ENCODE measurements at places on chromosomes 13 and 19. TPM values are rescaled to one million over a fixed set of nuclear protein-coding genes. Genes with fewer than 3 reads are reported as not detected.

- no peak for DNase-seq
Measured at GRCh38 chr19:18100710-18101109, 3.1 kb downstream of the MAST3 start.

GRCh38 chr19:22286151-22286810 lies at the start of gene ZNF729:
Gene ZNF729, plus strand, starts transcription at chr19:22286441. Its CDS starts 85 bp downstream, at chr19:22286526.
- DNase-seq, result no peak

GRCh38 chr13:72839831-72840426 lies 58.0 kb downstream of the PIBF1 start:
- DNase-seq, result peak; percentile 65

GADD45B gene
- total RNA-seq, result 191 TPM

FBXO17 gene
- 18.0 TPM for total RNA-seq

GRCh38 chr13:67308004-67308772 lies 78.1 kb upstream of the PCDH9 start:
- DNase-seq, result no peak

DNA sequence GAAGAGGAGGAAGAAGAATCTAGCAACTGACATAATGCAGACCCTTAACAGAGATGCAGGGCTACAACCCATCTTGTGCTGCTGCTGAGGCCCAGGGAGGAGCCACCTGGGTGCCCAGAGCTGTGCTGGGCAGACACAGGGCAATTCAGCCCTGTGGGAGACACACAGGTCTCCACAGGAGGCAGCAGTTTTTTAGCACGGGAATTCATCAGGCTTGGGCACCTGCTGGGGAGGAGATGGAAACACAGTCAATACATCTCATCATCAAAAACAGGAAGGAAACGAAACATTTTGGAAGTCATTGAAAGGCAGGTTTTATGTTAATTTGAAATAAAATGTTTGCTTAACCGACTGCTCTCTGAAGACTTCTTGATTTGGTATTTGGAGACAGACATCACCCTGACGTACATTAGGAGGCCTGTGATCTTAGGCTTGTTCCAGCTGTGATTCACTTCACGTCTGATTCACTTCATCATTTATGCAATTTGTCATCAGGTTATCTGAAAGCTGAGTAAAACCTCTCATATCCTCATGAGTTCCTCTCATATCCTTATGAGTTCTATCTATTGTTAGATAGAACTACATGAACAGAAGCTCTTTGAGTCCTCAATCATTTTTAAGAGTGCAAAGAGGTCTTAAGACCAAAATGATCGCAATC lies 77.4 kb downstream of the CYSLTR2 start:
- DNase-seq, result no peak

DNA sequence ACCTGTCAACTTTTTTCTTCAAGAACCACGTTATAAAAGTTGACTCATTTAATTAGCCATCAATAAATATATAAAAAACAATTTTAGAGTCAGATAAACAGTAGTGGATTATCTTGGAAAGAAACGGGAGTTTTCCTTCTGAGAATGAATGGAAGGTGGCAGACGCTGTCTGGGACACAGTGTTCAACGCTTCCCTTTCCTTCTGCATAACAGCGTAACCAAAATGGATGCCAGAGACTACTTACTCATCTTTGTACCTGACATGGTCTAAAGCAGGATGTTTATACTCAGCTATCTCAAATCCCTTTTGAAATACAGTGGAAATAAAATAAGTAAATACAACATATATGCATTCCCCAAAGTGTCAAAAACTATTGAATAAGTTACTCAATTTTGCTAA lies 195.2 kb downstream of the LHFPL6 start:
- no peak for DNase-seq

- DNase-seq, result no peak
Measured at GRCh38 chr13:110012102-110012739, 225.8 kb upstream of the IRS2 start.

- DNase-seq, result no peak
Measured at GRCh38 chr13:44437356-44438233, 64.0 kb downstream of the SERP2 start.

GRCh38 chr13:26485786-26486185 lies 71.7 kb upstream of the WASF3 start:
- no peak for DNase-seq

SHC2 gene
- 72.8 TPM for total RNA-seq

DNA sequence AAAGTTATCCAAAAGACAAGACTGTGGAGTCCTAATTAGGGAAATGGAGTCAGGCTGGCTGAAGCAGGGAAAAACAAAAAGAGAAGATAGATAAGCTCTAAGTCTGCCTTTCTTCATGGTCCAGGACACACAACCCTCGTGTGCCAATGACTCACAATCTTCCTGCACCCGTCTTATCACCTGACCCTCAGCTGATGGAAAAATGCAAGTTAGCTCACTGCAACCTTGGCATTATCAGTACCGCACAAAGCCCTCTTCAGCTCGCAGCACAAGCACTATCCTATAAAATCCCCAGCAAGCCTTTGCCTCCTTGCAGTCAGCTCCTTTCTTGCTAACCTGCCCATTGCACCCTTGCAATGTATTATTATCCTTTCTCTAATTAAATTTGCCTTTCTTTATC lies 4.3 kb downstream of the OR7A5 start:
- DNase-seq, result no peak

CGB2 gene
- total RNA-seq, result not detected

- no peak for DNase-seq
Measured at GRCh38 chr13:64457976-64458375, 2772.2 kb downstream of the PCDH9 start.

DNA sequence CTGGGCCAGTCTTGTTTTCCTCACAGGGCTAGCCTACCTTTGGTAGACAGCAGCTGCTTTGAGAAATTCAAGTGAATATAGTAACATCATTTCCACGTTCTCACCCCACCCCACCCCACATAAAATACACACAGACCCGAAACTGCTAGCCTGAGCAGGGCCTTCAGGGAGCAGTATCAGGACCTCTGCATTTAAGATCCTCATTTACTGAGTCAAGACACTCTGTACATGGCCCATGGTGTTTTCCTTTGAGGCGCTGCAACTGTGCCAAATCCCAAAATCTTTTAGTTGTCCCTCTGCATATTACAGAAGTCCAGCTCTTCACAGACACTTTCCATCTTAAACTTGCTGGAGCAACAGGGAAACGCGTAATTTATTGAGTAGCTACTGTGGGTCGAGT lies 43.0 kb downstream of the ESD start:
- no peak for DNase-seq

DNA sequence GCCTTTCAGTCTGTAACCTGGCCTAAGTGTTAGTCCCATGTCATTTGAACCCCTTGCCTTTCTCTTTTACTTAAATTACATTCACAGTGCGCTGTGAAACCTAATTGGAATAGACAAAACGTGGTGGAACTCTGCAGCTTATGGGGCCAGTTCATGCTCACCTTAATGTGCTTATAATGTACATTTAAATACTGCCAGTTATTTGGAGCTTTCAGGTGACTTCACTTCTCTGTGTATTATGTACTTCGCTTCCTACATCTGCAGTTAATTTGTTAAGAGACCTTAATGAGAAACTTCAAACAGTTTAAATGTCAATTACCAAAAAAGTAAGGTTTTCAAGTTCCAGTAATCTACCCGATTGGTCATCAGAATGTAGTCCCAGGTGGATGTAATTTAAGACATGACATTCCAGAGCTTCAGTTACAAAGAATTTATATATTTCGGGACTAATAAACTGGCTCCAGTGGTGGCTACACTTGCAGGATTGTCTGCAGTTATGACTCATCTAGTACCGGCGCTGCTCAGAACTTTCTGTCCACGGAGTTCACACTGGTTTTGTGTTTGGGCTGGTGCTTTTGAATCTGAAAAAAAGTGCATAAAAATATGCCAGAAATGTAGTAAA lies 125.3 kb downstream of the TM9SF2 start:
- no peak for DNase-seq

- DNase-seq, result no peak
Measured at GRCh38 chr19:6065685-6066374, 44.5 kb downstream of the RFX2 start.

TUBA3C gene
- 0.94 TPM for total RNA-seq

- DNase-seq, result no peak
Measured at GRCh38 chr13:98200211-98200878, 23.3 kb upstream of the RNF113B start.

DNA sequence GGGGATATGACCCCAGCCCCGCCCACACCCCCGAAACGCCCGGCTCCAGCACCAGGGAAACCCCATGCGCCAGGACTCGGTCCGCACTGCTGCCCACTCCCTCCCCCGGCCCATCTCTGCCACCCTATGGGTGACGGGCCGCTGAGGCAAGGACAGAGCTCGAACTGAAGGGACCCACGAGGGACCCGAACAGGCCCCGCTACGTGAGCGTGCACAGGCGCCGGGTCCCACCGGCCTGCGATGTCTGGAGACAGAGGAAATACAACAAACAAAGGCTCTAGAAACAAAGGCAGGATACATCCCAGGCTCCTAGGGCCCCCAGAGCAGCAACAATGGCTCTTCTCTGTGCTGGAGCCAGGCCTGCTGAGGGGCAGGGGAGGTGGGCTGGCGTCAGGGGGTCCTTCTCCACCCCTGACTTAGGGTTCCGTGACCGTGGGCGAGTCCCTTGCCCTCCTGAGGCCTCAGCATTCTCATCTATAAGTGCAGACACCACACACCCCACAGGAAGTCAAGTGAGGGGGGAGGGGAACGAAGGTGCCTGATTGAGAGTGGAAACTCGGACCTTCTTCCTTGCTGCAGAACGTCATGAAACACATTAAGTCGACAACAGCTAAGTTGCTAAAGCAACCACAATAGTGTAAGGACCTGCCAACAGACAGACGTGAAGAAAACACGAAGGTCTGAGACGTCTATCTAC lies 3.1 kb downstream of the ABHD17A start:
- no peak for DNase-seq

DNA sequence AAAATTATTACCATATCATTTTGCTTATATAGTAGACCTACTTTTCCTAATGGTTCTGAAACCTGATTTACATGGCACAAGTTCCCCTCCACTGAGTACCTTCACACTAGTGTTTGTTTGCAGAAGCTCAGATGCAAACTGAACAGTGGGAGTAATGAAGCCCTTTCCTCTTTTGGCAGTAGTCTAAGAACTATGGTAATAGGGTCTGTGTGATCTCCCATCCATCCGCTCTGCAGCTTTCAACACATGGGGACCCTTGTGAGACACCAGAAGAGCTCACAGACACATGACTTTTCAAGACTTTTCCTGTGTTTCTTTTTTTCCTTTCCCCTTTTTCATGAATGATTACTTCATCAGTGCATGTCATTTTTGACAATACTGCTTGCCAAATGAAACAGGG lies 336.0 kb downstream of the ATP8A2 start:
- DNase-seq, result no peak

DNA sequence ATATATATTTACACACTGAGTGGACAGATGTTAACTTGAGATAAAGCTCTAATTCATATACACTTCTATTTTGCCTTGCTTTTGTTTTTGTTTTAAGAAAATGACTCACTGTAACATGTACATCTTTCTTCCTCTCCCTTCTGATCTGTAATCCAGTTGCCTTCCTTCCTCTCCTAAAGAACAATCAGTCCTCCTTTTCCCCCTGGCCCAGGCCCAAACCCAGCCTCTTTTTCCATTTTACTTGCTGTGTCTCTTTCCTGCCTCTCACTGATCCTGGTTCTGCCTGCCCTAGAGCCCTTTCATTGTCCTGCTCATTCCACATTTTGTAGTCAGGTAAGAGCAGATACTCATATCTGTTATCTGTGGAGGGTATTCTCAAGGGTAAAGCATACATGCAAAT lies 50.8 kb downstream of the ZAR1L start:
- peak; percentile 34 for DNase-seq

GNG7 gene
- 4.5 TPM for total RNA-seq

GRCh38 chr13:38755793-38756192 lies 68.9 kb downstream of the FREM2 start:
- DNase-seq, result no peak

DNA sequence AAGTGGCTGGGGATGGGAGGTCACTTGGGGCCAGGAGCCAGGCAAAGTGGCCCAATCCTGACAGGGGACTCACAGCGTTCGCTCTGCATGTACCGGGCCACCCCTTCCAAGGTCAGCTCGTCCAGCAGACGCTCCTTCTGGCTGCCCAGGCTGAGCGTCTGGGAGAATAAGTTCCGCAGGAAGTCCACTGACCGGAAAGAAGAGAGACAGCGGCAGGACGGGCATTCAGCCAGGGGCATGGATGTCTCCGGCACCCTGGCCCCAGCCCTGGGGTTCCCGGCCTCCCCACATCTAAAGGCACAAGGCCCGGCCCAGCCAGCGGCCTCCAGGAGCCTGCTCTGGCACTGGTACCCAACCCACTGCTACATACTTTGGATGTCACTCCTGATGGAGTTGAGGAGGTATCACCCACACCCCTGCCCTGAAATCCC lies 6.1 kb downstream of the SIRT2 start:
- DNase-seq, result peak; percentile 83

- DNase-seq, result no peak
Measured at GRCh38 chr13:112837371-112838037, 131.5 kb upstream of the MCF2L start.

- peak; percentile 66 for DNase-seq
Measured at GRCh38 chr19:58450856-58451357, 515 bp upstream of the ZNF324B start.

GRCh38 chr13:45441633-45442032 lies 23.1 kb upstream of the COG3 start:
- no peak for DNase-seq

GRCh38 chr13:99228737-99229691 lies 28.4 kb downstream of the UBAC2 start:
- no peak for DNase-seq

COMMD6 gene
- 84.6 TPM for total RNA-seq

CLEC17A gene
- total RNA-seq, result not detected

DNA sequence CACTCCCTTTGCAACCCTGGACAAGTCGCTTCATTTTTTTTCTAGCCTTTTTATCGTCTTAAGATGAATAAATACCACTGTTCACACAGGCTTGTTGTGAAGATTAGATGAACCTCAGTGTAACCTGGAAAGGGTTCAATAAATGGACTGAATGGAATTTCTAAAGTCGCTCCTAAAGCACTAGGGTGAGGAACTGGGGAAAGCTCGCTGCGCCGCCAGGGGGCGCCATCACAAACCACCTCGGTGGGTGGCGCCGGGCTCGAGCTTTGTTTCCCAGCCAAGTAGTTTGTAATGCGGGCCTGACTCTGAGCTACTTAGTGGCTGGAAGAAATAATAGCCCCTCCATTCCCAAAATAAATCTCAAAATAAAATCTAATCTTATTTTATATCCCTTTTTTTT lies 2.2 kb upstream of the CEACAM6 start:
- DNase-seq, result peak; percentile 54

SYDE1 gene
- 13.1 TPM for total RNA-seq

DNA sequence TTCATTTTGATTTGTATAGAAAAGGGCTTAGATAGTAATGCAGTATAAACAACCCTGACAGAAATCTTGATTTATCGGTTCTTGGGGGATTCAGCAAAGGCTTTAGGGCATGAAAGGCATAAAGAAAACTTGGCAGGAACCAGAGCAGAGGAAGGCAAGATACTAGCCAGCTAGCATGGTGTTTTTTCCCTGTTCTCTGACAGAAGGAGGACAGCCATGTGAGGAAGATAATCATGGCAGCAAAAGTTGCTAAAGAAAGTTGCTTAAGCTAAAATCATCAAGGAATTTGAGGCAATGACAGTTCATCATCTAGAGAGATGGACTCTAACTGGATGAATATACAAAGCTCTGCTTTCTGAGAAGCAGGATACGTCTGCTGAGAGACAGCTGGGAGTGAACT lies 294.1 kb downstream of the KCNRG start:
- DNase-seq, result no peak

Measured in thyroid gland (tissue), 4 donors.